Spinal cord (tissue), 10 donors: ENCODE measurements at places on chromosomes 11 and 22.

DNA sequence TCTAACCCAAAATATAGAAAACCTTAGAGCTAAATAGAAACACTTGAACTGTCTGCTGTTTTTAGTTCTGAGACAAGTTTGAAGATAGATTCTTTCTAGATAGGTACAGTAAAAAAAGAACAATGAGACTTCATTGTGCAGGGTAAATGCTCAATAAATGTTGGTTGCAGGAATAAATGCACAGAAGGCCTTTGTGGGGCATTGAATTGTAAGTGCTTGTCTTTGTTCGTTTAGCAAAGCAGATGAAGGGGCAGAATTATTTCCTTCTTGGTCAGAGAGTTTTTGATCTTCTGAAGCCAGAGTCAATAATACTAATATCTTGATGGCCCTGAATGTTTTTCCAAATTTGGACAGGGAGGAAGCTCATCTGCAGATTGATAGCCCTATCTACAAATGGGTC is 340.4 kb downstream of the OPCML start:
- DNase-seq = no peak

DNA sequence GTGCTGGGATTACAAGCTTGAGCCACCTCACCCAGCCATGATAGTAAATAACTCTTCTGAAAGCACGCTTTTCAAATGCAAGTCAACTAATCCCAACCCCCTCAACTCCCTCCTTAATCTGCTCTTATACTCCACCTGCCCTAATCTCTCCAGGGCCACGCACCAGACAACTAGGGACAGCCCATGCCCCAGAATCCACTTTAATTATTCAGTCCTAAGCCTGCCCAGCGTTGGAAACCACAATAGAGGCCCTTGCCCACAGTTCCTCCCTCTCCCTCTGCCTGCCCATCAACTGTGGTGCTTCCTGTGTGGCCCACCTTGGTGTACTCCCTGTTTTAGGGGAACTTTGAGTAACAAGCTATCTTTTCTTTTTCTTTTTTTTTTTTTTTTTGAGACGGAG is 2.7 kb upstream of the VPREB3 start:
- no peak for DNase-seq

- no peak for DNase-seq
These were observed 54.4 kb upstream of the INCENP start for GRCh38 chr11:62069374-62069773.

- no peak for DNase-seq
These were observed 792.0 kb downstream of the ETS1 start for GRCh38 chr11:127795326-127795725.

DNA sequence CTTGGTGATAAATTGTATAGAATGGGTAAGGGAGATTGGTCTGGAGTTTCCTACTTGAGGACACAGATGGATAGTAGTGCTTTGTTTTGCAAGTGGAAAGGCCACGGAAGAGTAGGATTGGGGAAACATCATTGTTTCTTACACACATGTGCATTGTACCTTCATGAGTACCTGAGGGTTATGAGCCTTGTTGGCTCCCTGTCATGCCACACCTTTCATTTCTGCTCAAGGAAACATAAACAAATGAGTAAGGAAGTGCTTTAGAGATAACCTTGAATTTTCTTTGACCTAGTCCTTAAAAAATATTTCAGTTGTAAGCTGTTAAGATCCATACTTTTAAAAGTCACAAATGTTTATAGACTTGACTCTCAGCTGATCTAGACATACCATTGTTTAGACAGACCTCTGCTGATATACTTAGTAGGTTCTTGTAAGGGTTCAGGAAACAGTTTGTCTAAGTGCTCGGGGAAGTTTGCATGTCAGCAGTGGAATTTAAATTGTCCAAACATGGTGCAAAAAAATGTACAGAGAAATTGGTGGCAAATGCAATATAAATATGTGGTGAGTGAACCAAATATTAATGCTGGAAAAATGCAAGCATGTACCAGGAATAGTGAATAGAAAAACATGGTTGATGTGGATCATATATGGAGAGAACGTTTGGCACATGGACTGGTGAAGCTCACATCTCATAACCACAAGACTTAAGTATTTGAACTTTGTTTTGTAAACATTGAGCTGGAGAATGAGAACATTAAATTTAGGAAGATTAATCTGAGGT is 40.9 kb downstream of the GAS2 start:
- no peak for DNase-seq

- DNase-seq = no peak
These were observed 31.3 kb upstream of the TEAD1 start for GRCh38 chr11:12642806-12643428.

GRCh38 chr11:117824571-117825537 is at the start of gene FXYD2:
FXYD2 (minus strand) TSS chr11:117824744; CDS start chr11:117824678, 66 bp downstream.
- no peak for DNase-seq

DNA sequence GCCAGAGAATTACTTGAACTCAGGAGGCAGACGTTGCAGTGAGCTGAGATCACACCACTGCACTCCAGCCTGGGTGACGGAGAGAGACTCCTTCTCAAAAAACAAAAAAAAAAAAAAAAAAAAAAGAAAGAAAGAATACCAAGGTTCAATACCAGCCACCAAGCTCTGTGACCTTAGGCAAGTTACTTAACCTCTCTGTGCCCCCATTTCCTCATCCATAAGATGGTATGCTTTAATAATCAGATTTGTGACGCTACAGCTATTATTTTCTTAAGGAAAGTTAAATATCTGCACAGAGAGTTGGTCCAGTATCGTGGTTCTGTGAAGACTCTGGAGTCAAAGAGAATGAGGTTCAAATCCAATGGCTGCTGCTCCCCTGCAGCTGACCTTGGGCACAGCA is 57.3 kb upstream of the FADD start:
- no peak for DNase-seq

DNA sequence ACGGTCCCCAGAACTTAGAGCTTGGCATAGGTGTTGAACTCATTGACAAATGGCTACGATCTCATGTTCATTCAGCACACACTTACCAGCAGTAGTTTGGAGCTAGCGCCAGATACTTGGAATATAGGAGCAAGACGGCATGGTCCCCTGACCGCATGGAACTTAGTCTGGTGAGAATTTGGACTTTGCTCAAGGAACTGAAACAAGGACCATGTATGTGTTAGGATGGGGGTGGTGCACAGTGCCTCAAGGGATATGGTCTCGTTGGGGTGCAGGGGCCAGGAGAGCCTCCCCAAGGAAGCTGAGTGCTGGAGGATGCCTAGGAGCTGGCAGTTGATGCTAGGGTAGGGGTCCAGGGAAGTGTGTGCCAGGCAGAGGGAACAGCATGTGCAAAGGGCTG is 119.2 kb downstream of the KIAA1671 start:
- DNase-seq = no peak

- DNase-seq = no peak
These were observed 6.4 kb upstream of the TBC1D10A start for GRCh38 chr22:30332994-30333706.

DNA sequence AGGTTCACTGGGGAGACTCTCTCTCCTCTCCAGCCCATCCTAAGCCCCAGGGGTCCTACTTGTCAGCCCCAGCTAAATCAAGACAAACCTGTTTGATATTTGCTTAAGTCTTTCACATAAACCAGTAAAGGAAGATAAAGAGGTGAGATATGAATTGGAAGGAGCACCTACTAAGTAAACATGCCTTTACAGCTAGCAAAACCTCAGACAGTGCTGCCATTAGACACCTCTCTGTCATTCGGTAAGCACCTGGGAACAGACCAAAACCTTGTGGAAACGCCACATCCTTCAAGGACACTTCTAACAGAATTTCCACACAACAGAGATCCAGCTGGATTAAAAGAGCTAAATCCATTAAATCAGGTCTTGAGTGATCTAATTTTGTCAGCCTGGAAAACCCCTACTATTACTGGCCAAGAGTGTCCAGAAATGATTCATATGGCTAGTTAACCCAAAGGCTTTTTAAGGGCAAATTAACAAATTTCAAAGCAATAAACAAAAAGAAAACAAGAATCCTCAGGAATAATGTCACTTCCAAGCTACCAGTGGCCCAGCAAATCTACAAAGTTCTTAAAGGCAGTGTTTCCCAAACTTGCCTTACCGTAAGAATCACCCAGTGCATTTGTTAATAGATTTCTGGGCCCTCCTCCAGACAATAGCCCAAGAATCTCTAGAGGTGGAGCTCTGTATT is 2.4 kb downstream of the VPS37C start:
- DNase-seq = no peak

- DNase-seq = no peak
These were observed 7.6 kb downstream of the AMOTL1 start for GRCh38 chr11:94775567-94776327.

DNA sequence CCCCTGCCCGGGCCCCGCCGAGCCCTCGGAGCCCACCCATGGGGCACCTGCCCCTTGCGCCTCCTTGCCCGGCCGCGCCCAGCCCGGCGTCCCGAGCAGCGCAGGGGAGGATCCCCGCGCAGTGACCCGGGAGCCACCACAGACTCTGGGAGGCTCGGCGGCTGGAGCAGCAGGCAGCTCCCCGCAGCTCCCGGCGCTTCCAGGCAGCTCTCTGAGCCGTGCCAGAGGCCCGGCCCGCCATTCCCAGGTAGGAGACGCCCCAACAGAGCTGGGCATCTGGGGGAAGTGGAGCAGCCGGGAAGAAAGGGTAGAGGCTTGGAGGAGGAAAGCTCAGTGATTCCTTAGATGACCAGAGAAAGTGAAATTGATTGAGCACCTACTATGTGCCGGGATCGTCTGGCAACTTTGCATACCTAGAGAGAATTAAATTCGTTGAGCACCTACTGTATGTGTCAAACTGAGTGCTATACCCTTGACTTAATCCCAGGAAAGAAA is 670 bp downstream of the RASD2 start:
- DNase-seq = no peak

DNA sequence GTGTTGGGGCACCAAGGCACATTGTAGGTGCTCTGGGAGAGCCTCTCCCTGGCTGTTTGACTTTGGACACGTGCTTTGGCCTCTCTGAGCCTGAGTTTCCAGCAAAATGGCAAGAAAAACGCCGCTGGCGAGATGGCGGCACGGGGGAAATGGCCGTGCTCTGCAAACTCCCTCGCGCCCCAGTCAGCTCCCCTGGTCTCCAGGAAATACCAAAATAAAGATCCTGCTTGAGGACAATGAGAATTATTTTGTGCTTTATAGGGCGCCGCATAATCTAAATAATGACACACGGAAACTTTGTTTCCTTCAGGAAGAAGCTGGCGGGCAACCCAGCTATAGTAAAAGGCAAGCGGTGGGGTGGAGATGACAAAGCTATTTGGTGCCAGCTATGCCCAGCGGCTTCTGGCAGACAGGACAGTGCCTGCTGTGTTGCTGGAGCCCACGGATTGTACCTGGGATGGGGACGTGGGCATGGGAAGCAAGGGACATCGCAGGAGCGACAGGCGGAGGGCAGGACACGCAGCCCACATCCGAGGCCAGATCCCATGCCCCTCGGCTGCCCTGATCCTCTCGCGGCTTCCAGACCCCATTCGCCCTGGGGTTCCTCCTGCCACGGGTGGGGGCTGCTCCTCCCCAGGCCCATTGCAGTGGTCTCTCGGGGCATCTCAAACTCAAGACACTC is 26.3 kb upstream of the RFPL3 start:
- DNase-seq = no peak

DNA sequence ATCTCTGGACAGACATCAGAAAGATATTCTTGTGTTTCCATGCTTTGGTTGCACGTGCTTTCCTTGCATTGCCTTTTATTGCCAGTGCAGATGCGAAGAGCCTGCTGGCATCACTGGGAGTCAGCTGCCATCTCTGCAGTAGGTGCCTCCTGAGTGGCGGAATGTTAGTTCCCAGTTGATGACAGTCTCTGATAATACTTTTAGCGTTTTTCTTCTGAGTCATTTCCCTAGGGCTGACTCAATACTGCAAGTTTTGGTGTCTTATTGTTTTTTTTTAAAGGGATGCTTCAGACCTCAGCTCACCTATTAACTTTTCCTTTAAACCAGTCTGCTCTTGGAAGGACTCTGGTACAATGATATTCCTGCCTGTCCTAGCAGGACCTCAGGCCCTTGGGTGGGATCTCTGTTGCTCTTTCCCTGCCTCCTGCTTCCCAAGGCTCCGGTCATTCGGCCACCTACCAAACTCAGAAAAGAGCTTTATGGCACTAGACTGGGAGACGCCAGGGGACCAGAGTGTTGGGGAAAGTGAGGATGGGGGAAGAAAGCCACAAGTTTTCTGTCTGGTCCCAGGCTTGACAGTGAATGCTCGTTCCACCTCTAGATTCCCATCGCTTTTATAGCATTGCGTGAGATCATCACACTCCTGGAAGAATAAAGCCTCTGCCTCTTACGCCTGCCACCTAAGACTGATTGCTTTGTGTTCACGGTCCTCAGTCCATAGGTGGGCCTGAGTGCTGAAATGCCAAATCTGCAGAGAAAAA is 308.7 kb downstream of the DDX10 start:
- no peak for DNase-seq

DNA sequence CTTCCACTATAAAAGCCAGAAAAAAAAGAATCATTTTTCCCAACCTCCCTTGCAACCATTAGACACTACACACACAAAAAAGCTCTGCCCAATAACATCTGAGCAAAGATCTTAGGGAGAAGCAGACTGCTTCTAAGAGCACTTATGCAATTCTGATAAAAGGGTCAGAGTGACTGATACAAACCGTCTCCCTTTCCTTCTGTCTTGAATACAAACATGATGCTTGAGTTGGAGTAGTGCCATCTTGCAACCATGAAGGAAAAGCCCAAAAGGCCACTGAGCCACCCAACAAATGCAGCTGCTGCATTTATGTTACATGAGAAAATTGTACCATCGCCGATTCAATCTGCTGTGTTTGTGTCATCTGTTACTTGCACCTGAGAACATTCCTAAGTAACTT is 47.6 kb upstream of the EED start:
- no peak for DNase-seq

GRCh38 chr11:105203569-105204240 is 64.1 kb upstream of the CARD18 start:
- no peak for DNase-seq

DNA sequence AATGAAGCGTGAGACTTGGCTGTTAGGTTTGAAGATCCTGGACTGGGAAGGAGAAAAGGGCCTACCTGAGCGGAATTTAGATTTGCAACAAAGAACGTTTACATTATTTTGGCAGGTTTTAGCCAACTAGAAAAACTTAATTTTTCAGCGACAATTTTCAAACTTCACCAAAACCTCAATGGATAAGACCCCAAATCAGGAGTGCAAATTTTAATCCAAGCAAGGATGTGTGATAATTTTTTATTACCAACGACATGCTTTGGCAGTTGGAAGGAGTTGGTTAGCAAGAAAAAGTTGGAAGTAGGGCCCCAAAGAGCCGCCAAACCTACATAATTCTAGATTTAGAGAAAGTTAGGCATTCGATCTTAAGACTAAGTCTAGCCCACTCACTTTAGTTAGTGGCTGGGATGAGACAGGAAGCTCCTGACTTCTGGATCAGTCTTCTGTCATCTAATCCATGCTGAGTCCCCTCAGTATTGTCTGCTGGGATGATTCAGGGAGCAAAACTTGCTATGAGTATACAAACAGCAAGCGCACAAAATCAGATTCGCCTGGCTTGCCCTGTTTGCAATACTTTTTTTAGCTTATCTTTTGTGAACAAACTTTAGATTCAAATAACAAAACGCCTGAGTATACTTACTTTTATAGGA is 787 bp upstream of the RDX start:
- DNase-seq = no peak

- no peak for DNase-seq
These were observed 165.2 kb downstream of the SPON1 start for GRCh38 chr11:14127679-14128078.
